ENCODE measurements at places on chromosomes 5 and 9.

DNA sequence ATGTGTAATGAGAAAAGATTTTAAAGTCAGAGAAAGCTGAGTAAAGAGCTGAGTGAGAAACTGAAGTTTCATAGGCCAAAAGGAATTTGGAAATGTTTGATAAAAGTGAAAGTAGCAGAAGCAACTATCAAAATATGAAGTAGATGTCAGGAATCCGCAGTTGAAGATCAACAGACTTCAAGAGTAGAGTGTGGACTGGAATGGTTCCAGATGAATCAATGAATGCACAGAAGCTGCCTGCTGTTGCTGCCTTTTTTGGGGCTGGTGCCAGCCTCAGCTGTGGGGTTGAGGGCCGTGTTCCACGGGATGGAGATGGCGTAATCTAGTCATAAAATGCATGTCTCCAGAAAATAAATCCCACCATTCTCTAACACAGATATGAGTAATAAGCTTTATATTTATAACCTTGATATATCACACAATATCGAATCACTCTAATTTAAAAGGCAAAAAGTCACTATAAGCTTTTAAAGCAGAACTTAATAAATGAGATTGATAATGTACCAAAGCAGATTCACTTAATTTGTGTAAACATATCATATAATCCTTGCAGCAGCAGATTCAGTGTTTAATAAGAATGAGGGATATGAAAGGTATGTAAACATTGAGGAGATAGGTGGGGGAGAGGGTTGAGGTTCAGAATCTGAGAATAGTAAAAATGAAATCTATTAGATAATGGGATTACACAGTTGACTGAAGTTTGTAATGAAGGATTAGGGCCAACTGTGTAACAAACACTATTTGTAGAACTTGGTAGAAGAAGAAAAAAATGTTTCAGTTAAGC lies 652.3 kb upstream of the FTMT start:
- peak; percentile 59 for DNase-seq

- DNase-seq = peak; percentile 46
Observed at GRCh38 chr5:91178461-91178860, 204.7 kb downstream of the ARRDC3 start.

DNA sequence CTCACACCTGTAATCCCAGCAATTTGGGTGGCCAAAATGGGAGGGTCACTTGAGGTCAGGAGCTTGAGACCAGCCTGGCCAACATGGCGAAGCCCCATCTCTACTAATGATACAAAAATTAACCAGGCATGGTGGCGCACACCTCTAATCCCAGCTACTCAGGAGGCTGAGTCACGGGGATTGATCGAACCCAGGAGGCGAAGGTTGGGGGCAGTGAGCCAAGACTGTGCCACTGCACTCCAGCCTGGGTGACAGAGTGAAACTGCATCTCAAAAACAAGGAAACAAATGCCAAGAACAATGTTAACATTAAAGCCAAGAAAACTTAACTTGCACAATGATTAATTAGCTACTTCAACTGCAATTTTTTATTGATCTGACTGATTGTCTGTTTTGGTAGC lies 202.6 kb downstream of the ARRDC3 start:
- DNase-seq = no peak

GRCh38 chr5:98341038-98342032 lies 432.1 kb upstream of the RGMB start:
- DNase-seq = peak; percentile 41

- no peak for DNase-seq
Observed at GRCh38 chr5:168261227-168261571, 30.2 kb upstream of the WWC1 start.

DNA sequence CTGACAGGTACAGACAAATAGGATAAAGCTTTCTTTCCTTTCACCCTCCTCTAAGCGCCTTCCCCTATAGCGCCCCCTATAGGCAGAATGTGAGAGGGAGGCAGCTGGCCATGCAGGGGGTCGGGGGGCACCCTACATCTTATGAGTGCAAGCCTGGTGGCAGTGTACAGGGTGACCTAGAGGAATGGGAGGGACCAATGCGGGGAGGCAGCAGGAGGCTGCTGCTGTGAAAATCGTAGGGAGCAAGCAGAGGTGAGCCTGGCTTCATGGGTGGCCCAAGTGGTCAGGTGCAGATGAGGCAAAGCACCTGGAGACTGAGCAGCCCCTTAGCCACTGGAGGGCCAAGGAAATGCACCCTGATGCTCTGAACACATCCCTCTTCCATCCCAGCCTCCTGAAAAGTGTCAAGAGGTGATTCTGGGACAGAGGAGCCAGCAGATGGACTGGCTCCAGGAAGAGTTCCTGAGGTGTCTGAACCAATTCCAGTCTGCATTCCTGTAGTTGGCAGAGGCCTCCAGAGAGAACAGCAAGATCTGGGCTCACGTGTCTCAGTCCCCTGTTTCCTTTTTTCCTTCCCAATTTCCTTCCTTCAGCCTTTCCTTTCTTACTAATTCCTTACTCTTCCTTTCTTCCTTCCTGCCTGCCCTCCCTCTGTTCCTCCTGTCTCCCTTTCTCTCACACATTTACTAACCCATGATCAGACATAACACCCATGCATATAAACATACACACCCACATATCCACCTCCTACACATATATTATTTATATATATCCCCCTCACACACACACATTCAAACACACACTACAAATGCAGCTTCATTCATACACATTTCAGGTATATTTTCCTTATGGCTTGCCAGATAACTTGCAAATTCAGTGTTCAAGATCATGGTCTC lies 32.8 kb upstream of the GALNT10 start:
- no peak for DNase-seq

DNA sequence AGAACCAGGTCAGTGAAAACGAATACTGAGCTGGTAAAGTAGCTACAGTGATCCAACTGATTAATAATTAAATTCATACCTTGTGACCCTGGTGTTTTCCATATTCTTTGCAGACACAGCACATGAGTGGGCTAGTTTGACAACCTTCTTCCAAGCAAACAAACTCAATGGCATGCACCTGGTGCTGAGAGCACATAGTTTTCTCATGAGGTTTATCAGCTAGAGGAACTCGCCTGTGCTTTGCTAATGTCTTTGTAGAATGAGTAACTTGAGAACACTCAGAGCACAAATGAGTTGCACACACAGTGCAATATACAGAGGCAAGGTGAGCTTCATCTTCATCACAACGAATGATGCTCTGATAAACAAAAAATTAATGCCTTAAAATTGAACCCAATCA lies 12.6 kb downstream of the TRIM23 start:
- DNase-seq = no peak

- no peak for DNase-seq
Observed at GRCh38 chr9:89564346-89564878, 40.4 kb upstream of the GADD45G start.

GRCh38 chr5:122730037-122730436 lies 44.8 kb upstream of the SNX2 start:
- DNase-seq = no peak

DNA sequence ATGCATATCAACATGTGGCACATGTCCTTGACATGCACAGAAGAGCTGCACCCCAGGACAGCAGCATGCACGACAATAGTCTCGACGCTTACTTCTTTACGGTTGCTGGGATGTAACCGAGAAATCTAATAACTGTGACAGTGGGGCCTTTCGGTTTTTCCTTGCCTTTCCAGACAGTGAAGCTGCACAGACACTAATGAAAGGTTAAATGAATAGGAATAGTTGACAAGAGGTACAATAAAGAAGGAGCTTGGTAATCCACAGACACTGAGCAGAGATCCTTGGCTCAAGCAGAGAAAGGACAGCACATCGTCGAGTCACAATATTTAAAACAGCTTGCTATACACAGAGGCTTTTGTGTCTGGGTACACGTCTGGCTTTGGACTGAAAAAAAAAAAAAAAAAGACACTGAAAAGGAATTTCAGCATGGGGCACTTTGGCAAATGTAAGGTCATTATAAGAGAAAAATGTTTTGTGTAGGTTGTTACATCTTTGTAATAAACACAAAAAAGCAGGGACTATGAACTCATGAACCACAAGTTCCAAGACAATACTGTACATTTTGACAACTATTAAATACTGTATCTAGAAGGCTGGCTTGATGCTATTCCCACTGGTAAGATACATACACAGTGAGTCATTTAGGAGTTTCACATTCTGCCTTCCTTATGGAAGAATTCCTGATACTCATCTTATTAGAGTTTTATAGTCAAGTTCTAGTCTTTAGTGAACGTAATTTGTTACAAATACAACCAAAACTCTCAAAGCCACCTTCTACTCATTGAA lies 5.6 kb downstream of the BNC2 start:
- peak; percentile 71 for DNase-seq

GRCh38 chr5:107553117-107553555 lies 117.6 kb downstream of the EFNA5 start:
- no peak for DNase-seq

DNA sequence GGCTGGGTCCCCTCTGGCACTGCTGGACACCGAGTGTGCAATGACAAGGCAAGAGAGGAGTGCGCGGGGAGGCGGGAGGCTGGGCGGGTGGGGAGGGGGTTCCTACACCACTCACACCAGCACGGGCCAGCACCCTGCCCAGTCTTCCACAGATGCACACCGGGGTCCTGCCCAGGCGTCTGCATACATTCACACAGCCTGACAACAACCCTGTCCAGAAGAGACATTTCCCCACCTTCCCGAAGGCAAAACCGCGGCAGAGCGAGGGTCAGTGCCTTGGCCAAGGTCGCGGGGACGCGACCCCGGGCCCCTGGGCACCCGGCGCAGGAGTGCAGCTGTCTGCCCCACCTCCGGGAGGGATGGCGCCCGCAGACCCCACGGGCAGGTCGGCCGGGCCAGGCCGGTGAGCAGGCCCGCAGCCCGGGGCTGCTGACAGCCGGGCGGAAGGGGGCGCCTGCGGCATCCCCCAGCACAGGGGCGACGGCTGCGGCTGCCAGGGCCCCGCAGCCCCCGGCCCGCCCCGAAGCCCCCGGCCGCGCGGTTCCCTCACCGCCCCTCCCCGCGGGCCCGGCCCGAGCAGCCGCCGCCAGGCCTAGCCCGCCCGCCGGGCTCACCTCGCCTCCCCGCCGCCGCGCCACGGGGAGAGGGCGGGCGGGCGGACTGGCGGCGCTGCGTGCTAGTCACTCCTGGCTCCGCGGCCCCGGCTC lies 496 bp downstream of the MAPK9 start:
- DNase-seq = no peak

DNA sequence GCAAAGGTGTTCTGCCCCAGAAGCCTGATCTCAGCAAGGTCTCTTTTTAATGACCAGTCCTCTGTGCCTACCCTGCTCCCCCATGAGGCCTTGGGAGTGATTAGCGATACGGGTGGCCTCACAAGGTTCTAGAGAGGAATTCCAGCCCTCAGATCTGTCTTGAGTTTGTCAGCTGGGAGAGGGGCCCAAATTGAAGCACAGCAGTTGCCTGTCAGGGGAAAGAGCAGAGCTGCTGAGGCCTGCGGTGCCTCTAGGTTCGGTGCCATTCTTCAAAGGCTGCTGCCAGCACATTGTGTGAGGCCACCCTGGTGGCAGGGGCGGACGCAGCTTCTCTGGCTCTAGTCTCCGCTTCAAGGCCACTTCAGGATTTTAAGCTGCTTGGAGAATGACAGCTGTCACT lies 85.7 kb upstream of the GRIA1 start:
- no peak for DNase-seq

- no peak for DNase-seq
Observed at GRCh38 chr5:154059039-154059430, 20.3 kb downstream of the MFAP3 start.

- no peak for DNase-seq
Observed at GRCh38 chr5:55899344-55899743, 48.2 kb downstream of the IL31RA start.

GRCh38 chr9:16029796-16030363 lies 477.0 kb downstream of the CCDC171 start:
- no peak for DNase-seq

DNA sequence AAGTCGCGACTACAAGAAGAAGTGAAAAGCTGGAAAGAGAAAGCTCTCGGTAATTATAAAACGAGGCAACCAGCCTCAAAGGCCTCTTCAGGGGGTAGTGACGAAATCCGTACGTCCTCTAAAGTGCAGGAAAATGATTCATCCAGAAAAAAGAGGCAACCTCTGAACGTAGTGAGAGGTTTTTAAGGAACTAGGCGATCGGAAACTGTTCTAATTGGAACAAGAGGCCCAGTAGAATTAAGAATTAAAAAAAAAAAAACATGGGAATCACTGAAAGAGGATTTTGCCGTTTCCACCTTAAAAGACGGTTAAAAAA lies 1.0 kb downstream of the CSNK1A1 start:
- no peak for DNase-seq

DNA sequence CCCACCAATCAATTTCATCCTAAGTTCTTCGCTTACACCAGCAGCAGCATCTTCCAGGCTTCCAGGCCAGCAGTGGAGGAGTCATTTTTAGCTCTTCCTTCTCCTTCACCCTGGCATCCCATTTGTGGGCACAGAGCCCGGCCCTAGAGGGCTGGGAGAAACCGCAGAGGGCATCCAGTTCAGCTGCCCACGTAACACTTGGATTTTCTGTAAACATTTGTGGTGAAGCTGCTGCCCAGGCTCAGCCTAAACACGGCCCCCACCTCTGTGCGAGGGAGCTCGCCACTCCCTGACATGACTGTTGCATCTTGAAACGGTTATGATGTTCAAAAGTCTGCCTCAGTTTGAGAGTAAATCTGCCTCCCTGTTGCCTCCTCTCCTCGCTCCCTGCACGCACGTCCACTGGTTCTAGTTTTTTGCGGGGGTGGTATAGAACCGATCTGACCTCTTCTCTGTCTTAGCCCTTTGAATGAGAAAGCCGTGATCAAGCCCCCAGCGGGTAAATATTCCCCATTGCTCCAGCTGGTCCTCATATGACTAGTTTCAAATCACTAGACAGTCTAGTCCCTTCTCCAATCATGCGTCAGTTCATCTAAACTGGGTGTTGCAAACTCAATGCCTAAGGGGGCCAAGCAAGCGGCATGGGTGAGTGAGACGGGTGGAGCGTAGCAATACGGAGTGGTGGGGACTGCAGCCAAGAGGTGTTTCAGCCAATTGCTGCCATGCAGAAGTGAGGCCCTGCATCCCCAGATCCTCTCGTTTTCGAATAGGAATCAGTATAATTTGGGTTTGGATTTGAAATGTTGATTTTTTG lies 34.9 kb upstream of the N4BP3 start:
- DNase-seq = no peak

DNA sequence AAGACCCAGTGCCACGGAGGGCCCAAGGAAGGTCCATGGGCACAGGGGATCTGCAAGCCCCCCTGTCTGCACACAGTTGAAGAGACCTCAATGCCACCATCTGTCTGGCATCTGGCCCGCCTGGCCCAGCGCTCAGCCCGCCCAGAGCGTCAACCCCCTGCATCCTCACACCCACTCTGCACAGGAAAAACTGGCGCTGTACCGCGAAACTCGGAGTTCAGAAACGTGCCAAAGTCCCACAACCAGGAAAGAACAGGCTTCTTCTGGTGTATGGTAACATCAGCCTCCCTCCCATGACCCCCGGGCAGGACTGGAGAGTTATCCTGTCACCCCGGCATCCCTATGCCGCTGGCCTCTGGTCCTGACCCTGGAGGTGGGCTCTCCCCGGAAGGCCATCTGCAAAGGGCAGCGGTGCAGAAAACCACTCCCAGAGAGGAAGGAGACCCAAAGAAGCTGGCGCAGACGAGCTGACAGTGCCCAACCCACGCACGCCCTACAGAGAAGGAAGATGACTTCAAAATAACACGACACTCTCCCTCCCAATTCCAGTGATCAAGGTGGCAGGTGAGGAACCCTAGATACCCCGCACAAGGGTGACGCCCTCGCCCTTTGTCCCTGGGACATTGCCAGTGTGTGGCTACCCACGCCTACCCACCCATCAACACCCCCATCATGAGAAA lies 18.9 kb downstream of the VAV2 start:
- DNase-seq = no peak
